ENCODE measurements at places on chromosomes 5 and 9. TPM values are rescaled to one million over a fixed set of nuclear protein-coding genes. Genes with fewer than 3 reads are reported as not detected.
A peak's percentile ranks its signal among the peaks of the same experiment; 100 is the strongest.

Gene ATP6V1G1
- 151 TPM for total RNA-seq

Gene CDH9
- total RNA-seq = not detected

Gene SLC6A3
- total RNA-seq = 0.15 TPM

Gene SHISAL2B
- not detected for total RNA-seq

Gene PCDHB6
- 3.6 TPM for total RNA-seq

Gene GRPEL2
- 16.5 TPM for total RNA-seq

Gene SPATA31E1
- not detected for total RNA-seq

DNA sequence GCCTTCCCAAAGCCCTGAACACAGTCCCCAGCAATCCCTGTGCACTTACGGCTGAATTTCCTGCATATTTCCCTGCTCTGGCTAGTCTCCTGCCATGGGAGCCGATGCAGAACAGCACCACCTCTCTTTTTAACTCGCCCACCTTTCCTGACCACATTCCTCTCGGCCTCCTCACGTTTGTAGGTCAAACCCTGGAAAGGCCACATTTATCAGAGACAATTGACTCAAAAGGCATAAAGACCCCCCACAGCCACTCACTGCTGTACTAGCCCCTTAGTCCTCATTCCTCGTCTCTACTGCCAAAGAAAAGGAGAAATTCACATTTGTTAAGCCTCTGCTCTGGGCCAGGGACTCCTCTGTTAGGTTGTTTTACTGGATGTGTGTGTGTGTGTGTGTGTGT is 43.6 kb downstream of the ENC1 start:
- no peaks in the 10 kb centered on the region for H3K36me3 ChIP-seq
- H3K4me1 ChIP-seq = no peaks in the 10 kb centered on the region
- H3K27ac ChIP-seq = no peak overlapping the region
- DNase-seq = no peak
- no peaks in the 10 kb centered on the region for H3K27me3 ChIP-seq
- H3K4me3 ChIP-seq = no peak overlapping the region

DNA sequence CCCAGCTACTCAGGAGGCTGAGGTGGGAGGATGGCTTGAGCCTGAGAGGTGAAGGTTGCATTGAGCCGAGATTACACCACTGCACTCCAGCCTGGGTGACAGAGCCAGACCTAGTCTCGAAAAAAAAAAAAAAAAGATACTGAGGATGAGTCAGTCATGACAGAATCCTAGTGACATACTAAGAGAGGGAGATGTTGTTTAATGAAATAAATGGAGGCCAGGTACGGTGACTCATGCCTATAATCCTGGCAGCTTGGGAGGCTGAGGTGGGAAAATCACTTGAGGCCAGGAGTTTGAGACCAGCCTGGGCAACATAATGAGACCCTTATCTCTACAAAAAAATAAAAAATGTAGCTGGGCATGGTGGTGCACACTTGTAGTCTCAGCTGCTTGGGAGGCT is 107.2 kb downstream of the ZFAND5 start:
- DNase-seq = no peak
- H3K27ac ChIP-seq = no peak overlapping the region
- no peaks in the 10 kb centered on the region for H3K4me1 ChIP-seq
- no peaks in the 10 kb centered on the region for H3K36me3 ChIP-seq
- H3K4me3 ChIP-seq = no peak overlapping the region
- peaks cover 5% of the 10 kb centered on the region for H3K27me3 ChIP-seq

GRCh38 chr5:39526914-39527477 is 102.2 kb upstream of the DAB2 start:
- DNase-seq = no peak
- no peaks in the 10 kb centered on the region for H3K36me3 ChIP-seq
- H3K27me3 ChIP-seq = no peaks in the 10 kb centered on the region
- H3K27ac ChIP-seq = peak overlapping the region; percentile 25

GRCh38 chr9:2290382-2290781 is 275.2 kb downstream of the SMARCA2 start:
- no peaks in the 10 kb centered on the region for H3K27me3 ChIP-seq
- no peaks in the 10 kb centered on the region for H3K36me3 ChIP-seq
- no peak for DNase-seq
- H3K4me3 ChIP-seq = no peak overlapping the region

GRCh38 chr9:103902263-103902662 is 191.8 kb upstream of the SMC2 start:
- no peak overlapping the region for H3K27ac ChIP-seq
- no peak overlapping the region for H3K4me3 ChIP-seq
- no peak for DNase-seq
- H3K4me1 ChIP-seq = no peaks in the 10 kb centered on the region
- no peaks in the 10 kb centered on the region for H3K27me3 ChIP-seq

DNA sequence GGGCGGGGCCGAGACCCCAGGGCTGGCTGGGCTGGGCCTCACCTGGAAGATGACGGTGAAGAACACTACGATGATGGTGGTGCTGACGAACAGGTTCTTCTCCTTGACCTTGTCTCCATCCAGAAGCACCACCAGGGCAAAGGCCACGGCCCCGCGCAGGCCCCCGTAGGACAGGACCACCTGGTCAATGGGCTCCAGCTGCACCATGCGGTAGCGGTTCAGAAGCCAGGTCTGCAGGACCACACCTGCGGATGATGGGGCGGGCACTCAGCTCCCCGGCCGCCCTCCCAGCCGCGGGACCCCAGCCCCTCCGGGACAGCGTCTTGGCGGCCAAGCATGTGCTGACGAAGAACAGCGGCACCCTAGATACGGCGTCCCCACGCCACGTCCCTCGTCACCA is 39.5 kb downstream of the EXOC3 start:
- no peak overlapping the region for H3K27ac ChIP-seq
- H3K27me3 ChIP-seq = peaks cover 87% of the 10 kb centered on the region
- no peak overlapping the region for H3K4me3 ChIP-seq
- H3K36me3 ChIP-seq = no peaks in the 10 kb centered on the region
- no peaks in the 10 kb centered on the region for H3K4me1 ChIP-seq

- H3K36me3 ChIP-seq = no peaks in the 10 kb centered on the region
- H3K27me3 ChIP-seq = no peaks in the 10 kb centered on the region
- H3K27ac ChIP-seq = no peak overlapping the region
- no peaks in the 10 kb centered on the region for H3K4me1 ChIP-seq
- no peak overlapping the region for H3K4me3 ChIP-seq
- no peak for DNase-seq
These were observed 1717.9 kb downstream of the EFNA5 start for GRCh38 chr5:105952875-105953274.

DNA sequence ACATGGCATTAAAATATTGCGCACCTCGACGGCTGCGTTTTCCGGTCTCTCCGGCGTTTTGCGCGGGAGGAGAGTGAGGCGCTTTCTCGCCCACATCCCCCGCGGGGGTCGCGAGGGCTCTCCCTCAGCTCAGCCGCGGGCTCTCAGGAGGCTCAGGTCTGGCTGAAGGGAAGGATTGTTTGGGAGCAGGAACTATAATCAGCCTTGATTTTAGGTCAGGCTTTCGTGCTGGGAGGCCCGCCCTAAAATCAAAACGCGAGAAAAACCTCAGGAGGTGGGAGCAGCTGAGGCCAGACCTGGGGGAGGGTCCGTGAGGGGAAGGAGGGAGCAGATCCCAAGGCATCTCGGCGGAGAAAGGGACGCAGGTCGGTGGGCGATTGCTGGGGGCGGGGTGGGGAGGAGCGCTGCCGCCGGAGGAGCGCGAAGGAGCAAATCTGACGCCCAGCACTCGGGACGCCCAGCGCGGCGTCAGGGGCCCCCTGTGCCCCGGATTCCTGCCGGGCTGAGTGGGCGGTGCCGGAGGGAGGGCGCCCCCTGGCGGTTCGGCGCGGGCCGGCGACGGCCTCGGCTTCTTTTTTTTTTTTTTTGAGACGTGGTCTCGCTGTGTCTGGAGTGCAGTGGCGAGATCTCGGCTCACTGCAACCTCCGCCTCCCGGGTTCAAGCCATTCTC is 18.7 kb upstream of the RNF130 start:
- H3K4me3 ChIP-seq = peak overlapping the region; percentile 43
- no peaks in the 10 kb centered on the region for H3K36me3 ChIP-seq

All from breast epithelium (tissue), 4 donors.